ENCODE measurements at places on chromosomes 2 and 18.

DNA sequence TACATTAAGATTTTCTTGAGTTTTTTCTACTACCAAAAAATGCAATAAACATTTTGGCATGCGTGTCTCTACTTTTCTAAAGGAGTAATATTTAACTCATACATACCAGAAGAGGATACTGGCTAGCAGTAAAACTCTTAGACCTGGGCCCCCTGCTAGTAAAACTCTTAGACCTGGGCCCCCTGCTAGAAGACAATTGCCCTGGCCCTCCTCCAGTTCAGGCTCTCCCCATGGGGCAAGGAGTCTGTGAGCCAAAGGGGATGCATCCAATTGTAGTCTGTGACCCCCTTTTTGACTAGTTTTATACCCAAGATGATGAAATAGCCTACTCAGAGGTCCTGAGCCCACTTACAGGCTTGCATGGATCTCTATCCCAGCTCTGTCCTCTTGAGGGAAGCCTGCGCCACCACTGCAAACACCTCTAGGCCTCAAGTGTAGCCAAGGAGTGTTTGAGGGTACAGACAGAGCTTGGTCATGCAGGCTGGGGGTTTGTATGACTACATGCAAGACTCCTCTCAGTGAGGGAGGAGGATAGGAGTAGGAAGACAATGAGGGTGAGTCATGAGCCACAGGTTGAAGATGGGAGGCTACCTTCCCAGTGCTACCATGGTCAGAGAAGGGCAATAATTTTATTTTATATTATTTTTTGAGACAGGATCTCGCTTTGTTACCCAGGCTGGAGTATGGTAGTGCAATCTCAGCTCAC is 45.2 kb upstream of the PGAP1 start:
- DNase-seq: no peak

GRCh38 chr2:42421601-42422239 is 60.7 kb upstream of the COX7A2L start:
- DNase-seq: no peak

- DNase-seq: no peak
Observed at GRCh38 chr2:239468491-239469105, 67.8 kb upstream of the HDAC4 start.

GRCh38 chr18:59219672-59220163 is at the start of gene GRP:
Gene GRP, plus strand, starts transcription at chr18:59220158. Its CDS starts 108 bp downstream, at chr18:59220266.
- DNase-seq: no peak

DNA sequence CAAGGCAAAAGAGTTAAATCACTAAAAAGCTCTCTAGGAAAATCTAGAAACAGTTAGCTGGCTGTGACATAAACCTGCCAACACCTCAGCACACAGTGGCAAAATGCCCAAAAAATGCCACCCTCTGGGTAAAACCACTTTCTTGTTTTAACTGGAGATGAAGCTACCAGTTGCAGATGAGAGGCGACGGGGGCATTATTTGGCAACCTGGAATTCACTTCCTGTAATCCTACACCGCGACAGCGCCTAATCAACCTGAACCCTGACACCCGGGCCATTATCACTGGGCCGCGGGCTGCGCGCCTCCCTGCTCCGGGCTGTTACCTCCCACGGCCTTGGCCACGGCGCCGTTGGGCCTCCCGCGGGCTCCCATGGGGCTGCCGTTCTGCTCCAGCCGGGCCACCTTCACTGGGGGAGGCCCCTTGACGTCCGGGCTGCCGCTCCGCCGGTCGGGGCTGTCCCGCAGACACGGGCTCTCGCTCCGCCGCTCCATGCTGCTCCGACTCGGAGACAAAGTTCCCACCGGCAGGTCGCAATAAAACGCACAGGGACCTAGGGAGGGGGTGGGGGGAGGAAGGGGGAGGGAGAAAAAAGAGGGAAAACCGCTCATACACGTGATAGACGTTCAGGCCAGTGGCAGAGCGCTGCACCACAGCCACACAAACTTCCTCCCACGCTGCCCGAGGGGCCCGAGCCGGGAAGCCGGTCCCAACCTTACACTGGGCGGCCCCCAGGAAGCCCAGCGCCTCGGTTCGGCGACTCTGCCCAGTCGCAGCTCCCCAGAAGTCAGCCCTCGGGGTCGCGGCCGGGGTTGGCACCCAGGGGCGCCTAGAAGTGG is 2.0 kb downstream of the SATB2 start:
- DNase-seq: no peak

DNA sequence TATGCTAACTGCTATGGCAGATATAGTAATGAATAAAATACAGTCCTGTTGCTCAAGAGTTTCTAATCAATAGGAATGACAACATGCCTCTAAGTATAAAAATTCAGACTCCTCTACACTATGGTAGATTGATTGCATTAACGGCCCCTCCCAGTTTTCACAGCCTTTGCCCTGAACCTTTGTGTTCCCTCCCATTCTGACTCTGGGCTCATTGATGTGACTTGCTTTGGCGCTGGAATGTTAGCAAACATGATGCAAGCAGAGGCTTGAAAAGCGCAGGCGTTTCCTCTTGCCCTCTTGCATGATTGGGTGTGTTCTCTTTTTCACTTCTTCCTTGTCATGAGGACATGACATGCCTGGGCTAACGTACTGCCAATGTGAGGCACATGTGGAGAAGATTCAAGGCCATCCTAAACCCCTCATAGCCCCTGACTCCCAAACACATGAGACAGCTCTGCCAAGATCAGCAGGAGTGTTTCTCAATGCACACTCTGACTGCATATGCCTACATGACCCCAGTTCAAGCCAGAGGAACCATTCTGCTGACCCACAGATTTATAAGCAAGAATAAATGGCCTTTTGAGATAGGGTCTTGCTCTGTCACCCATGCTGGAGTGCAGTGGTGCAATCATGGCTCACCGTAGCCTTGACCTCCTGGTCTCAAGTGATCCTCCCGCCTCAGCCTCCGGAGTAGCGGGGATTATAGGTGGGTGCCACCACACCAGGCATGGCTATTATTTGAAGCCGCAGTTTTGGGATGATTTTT is 49.7 kb upstream of the CD28 start:
- no peak for DNase-seq

- no peak for DNase-seq
Observed at GRCh38 chr18:76495435-76496193, 572 bp upstream of the ZNF516 start.

DNA sequence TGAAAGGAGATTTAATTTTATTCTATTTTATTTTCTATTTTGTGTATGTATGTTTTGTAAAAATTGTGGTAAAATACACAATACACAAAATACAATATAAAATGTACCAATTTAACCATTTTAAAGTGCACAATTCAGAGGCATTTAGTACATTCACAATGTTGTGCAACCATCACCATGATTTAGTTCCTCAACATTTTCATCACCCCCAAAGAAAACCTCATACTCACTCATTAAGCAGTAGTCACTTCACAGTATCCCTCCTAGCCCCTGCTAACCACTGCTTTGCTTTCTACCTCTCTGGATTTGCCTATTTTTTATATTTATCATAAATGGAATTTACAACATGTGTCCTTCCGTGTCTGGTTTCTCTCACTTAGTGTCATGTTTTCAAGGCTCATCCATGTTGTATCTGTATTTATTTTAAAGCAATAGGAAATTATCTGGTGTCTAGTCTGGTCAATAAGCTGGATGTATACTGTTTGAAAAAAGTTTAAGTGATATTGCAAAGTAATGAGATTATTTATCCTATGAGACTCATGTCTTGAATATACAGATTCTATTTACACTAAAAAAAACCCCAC is 77.9 kb upstream of the GLS start:
- DNase-seq: no peak

DNA sequence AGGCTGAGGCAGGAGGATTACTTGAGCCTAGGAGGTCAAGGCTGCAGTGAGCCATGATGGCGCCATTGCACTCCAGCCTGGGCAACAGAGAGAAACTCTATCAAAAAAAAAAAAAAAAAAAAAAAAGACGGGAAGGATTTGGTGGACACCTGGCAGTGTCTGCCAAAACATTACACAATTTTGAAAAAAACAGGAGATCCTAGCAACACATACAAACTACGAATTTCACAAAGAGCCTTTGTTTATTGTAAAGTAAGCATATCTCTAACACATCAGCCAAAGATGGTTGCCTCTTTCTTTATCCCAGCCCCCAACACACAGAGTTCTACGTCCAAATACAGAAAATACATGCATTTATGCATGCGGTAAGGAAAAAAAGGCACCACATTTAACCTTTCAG is 7.6 kb downstream of the GPR45 start:
- DNase-seq: no peak

GRCh38 chr2:32714521-32714920 is 86.7 kb downstream of the TTC27 start:
- DNase-seq: no peak

DNA sequence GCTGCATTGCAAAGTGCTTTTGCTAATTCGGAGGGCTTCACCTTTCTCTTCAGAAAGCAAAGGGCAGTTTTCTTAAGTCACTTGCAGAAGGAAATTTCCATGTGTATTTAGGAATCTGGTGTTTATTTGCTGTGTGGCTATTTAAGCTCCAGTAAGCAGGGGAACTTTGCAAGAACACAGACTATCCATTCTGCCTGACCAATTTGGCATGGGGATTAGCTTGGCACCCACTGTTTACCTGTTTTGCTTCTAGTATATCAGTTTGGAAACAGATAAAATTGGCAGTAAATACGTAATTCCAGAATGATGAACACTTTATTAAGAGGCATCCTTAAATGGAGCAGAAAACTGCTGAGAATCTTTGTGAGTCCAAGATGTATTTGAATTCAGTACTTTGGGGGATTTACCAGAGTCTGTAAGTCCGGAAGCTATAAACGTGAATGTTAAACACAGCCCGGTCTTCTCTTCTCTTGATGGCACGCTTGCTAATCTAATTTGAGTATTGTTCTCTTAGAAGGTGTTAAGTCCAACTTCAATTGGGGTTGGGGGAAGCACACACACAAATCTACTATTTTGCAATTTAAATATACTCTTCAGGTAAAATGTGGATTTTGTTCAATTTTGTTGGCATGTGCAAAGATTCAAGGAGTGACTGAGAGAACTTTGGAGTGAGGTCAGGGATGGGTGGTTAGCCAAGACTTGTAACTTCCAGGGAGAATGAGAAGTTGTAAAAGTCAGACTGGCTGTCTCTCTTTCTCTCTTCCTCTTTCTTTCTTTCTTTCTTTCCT is 650 bp downstream of the ACKR3 start:
- DNase-seq: no peak

GRCh38 chr18:63259567-63260379 is 59.8 kb downstream of the BCL2 start:
- no peak for DNase-seq
